ENCODE measurements at places on chromosomes 6 and 20. TPM values are rescaled to one million over a fixed set of nuclear protein-coding genes. Genes with fewer than 3 reads are reported as not detected.

KCNB1 gene
- total RNA-seq, result 10.0 TPM

DNA sequence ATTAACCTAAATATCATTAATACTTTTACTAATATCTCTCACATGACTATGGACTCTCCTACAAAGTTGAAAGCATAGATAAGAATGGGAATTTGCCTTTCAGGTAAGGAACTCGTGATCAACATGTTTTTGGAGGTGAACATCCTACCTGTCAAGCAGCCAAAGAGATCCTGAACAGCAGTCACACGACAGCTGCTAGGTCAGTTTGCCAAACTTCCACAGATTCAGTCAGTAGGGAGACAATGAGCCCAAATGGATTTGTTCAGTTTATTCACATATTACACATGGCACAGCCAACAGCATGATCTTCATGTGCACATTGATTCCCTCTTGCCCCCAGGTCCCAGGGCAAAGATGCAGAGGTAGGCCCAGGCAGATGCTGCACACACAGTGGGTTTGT, 86.1 kb upstream of the LOC128125822 start:
- DNase-seq, result no peak

GRCh38 chr6:84892671-84893070, 128.3 kb upstream of the TBX18 start:
- DNase-seq, result no peak

- peak; percentile 92 for DNase-seq
Observed at GRCh38 chr20:62405108-62405980, 1.7 kb downstream of the CABLES2 start.

DNA sequence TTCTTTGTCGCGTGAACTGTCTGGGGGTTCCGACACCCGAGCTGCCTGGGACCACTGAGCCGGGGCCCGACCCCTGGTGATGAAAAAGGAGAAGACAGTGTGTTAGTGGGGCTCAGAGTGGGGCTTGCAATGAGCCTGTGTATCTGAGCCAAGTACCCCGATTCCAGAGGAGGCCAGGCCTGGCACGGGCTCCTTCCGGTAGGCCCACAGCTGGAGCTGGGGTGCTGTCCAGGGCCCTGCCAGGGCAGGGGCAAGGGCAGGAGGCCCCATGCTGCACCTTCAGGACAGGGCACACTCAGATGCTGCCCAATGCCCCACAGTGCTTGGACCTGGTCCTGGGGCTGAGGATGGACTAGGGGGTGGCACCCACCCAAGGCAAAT, 89.4 kb downstream of the TAF4 start:
- DNase-seq, result no peak

COL21A1 gene
- total RNA-seq, result 15.5 TPM

- no peak for DNase-seq
Observed at GRCh38 chr6:137573739-137574138, 79.5 kb upstream of the OLIG3 start.

GRCh38 chr20:32582659-32583580, 2.2 kb downstream of the NOL4L start:
- DNase-seq, result peak; percentile 65

- DNase-seq, result no peak
Observed at GRCh38 chr6:87250019-87250418, 72.4 kb upstream of the SMIM8 start.

DNA sequence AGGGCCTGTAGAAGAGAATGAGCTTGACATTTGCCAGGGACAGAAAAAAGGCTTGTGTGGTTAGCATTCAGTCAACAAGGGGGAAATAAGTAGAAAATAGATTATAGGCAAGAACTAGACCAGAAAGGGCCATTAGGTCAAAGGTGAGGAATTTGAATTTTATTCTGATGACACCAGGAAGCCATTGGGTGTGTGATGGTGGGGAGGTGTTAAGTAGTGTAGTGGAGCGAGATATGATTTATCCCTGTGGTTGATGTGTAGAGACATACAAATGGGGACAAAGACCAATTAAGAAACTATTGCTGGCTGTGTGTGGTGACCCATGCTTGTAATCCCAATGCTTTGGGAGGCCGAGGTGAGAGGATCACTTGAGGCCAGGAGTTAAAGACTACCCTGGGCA, 11.0 kb downstream of the DSTN start:
- no peak for DNase-seq

GRCh38 chr6:150987855-150988464, 122.5 kb downstream of the MTHFD1L start:
- no peak for DNase-seq

DNA sequence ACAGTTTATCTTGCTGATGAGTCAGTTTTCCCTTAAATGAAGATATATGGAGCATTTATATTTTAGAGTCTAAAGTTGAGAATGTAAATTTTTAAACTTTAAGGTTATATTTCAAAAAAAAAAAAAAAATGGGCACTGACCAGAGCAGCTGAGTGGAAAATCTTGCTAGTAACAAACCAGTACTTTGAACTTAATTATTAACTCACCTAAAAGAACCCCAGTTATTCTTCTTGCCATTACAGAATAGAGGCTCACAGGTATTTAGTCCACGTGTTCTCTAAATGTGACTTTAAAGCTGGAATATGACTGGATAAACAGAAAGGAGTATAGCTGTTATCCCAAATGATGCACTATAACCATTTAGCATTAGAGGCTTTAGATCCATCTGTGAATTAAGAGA, 178.4 kb downstream of the COL9A1 start:
- DNase-seq, result no peak

GRCh38 chr20:62748311-62748710, 39.7 kb downstream of the NTSR1 start:
- no peak for DNase-seq

DNA sequence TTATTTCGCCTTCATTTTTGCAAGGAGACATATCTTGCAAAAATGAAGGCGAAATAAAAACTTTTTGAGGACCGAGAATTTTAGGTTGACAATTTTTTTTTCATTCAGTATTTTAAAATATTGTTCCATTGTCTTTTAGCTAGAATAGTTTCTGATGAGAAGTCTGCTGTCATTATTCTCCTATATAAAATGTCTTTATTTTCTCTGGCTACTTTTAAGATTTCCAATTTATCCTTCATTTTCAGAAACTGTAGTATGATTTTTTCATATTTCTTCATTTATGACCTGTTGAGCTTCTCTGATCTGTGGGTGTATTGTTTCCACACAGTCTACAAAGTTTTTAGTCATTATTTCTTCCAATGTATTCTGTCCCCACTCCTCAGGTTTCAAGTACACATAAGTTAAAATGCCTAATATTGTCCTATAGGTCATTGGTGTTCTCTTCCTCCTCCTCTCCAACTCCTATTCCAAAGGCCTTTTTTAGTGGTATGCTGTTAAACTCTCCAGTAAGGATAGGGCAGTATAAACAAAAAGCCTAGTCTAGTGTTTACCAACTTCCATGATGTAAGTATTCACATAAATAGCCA, 15.7 kb downstream of the AHI1 start:
- DNase-seq, result no peak

- DNase-seq, result no peak
Observed at GRCh38 chr20:31667315-31668285, 29.9 kb downstream of the COX4I2 start.

DNA sequence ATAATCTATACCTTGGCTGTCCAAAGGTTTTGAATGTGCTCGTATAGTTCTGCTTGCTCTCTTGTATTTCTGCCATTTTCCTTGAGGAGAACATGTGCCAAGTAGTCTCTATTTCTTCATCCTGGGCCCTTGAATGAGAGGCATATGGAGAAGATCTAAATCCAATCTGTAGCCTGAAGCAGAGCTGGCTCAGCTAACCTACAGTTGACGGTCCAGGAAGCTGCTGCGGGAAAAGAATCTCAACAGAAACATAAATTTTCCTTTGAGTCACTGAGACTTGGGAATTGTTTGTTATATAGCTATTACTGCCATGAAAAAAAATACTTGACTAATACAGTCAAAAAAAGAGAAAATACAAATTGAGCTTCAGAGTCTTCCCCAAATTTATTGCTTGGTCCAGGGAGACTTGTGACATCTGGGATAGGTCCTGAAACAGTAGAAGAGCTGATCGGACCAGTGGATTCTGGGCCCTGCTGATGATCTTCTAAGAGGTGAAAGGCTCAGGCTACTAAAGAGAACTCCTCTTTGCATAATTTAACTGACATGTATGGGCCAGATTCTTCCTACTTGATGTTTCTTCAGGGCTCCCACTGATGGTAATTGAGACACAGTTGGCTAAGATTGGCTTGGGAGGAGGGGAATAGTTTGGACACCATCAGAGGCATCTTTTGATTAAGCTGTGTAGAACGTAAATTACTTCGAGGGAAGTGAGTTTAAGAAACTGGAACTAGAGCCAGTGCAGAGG, 29.9 kb upstream of the PLCB4 start:
- DNase-seq, result no peak

HLA-C gene
- total RNA-seq, result 10.1 TPM

DNA sequence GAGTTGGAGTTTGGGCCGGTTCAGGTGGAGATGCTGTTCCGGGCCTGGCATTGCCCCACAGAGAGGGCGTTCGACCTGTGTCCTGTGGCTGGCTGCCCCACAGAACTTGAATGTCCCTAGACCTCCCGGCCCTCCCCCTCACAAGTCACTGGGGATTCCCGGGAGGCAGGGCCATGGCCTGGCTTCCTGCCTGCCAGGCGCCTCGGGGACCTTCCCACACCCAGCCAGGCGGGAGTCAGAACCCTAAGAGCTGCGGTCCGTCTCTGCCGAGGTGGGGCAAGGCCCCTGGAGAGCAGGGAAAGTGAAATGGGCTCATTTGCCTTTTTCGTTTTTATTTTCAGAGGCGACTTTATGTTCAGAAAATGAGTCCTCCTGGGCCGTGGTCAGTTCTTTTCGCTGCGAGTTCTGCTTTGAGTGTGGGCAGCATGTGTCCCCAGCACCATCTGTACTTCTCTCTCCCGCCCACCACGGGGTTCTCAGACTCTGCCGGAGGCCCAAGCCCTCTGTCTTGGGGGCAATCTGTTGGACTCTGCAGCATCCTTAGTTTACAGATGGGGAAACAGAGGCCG, 8.5 kb downstream of the RBM38 start:
- no peak for DNase-seq

FBXO5 gene
- 16.1 TPM for total RNA-seq

DNA sequence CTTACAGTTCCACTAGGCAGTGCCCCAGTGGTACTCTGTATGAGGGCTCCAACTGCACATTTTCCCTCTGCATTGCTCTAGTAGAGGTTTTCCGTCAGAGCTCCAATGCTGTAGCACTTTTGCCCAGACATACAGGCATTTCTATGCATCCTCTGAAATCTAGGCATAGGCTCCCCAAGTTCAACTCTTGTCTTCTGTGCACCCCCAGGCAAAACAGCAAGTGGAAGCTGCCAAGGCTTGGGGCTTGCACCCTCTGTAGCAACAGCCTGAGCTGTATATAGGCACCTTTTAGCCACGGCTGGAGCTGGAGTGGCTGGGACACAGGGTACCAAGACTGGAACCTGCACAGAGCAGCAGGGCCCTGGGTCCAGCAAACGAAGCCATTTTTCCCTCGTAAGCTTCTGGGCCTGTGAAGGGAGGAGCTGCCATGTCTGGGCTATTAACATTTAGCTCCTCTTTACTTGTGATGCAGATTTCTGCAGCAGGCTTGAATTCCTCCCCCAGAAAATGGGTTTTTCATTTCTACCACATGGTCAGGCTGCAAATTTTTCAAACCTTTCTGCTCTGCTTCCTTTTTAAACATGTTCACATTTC, 596.2 kb upstream of the ADGRB3 start:
- DNase-seq, result no peak

- no peak for DNase-seq
Observed at GRCh38 chr6:106102034-106102433, 15.9 kb downstream of the PRDM1 start.

GRCh38 chr6:71279321-71279720, 9.3 kb upstream of the OGFRL1 start:
- DNase-seq, result no peak

- no peak for DNase-seq
Observed at GRCh38 chr6:130547723-130548122, 181.9 kb downstream of the TMEM200A start.

SLC22A2 gene
- total RNA-seq, result 0.36 TPM

SCUBE3 gene
- total RNA-seq, result 2.5 TPM

BPIFB2 gene
- not detected for total RNA-seq

DNMT3B gene
- total RNA-seq, result 9.3 TPM

DNA sequence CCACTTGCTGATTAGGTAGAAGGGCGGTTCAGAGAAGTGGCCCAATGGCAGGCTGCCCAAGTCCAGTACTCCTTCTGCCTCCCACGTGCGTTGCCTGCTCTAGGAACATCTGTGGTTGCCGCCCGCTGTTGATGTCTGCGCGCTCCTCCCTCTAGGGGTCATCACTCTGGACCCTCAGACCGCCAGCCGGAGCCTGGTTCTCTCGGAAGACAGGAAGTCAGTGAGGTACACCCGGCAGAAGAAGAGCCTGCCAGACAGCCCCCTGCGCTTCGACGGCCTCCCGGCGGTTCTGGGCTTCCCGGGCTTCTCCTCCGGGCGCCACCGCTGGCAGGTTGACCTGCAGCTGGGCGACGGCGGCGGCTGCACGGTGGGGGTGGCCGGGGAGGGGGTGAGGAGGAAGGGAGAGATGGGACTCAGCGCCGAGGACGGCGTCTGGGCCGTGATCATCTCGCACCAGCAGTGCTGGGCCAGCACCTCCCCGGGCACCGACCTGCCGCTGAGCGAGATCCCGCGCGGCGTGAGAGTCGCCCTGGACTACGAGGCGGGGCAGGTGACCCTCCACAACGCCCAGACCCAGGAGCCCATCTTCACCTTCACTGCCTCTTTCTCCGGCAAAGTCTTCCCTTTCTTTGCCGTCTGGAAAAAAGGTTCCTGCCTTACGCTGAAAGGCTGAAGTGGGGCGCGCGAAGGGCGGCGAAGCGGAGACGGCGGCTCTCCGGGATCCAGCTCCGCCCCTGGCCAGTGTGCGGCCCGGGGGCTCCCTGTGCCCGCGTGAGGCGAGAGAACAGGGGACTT, 8.5 kb downstream of the TRIM15 start:
- DNase-seq, result no peak

DDRGK1 gene
- total RNA-seq, result 25.1 TPM

- no peak for DNase-seq
Observed at GRCh38 chr6:35392773-35393672, 50.7 kb downstream of the PPARD start.

DNA sequence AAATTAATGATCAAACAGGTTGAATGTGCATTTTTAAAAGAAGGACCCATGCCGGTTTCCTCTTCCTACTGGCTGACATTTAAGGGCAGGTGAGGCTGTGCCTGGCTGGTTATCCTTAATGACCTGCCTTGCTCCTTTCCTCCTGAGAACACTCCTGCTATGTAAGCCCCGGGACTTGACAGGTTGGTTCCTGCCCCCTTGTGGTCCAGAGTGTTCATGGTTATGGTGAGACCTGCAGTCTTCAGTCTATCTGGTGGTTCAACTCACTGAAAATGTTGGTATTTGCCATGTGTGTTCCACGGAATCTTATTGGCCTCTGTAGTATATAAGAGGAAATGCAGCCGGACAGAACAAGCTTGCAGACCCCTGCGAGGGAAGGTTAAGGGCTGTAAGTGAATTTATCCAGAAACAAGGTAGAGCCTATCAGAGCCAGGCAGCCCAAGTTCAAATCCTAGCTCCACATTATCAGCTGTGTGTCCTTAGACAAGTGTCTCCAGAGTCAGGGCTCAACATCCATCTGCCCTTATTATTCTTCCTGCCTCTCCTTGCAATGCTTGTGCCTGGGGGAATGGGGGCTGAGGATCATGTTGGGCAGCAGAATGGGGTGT, 5.2 kb upstream of the BPIFA3 start:
- peak; percentile 86 for DNase-seq

IRF4 gene
- 0.27 TPM for total RNA-seq

GRCh38 chr6:112478036-112478435, 130.9 kb downstream of the RFPL4B start:
- DNase-seq, result no peak

- no peak for DNase-seq
Observed at GRCh38 chr20:62723768-62724450, 15.3 kb downstream of the NTSR1 start.

GRCh38 chr6:113476937-113477839, 380.0 kb upstream of the MARCKS start:
- no peak for DNase-seq

Measured in cerebellum (tissue), 4 donors.